ENCODE measurements at places on chromosomes 7 and 10.

- DNase-seq: no peak
Measured at GRCh38 chr7:2166625-2167280, 66.0 kb downstream of the MAD1L1 start.

DNA sequence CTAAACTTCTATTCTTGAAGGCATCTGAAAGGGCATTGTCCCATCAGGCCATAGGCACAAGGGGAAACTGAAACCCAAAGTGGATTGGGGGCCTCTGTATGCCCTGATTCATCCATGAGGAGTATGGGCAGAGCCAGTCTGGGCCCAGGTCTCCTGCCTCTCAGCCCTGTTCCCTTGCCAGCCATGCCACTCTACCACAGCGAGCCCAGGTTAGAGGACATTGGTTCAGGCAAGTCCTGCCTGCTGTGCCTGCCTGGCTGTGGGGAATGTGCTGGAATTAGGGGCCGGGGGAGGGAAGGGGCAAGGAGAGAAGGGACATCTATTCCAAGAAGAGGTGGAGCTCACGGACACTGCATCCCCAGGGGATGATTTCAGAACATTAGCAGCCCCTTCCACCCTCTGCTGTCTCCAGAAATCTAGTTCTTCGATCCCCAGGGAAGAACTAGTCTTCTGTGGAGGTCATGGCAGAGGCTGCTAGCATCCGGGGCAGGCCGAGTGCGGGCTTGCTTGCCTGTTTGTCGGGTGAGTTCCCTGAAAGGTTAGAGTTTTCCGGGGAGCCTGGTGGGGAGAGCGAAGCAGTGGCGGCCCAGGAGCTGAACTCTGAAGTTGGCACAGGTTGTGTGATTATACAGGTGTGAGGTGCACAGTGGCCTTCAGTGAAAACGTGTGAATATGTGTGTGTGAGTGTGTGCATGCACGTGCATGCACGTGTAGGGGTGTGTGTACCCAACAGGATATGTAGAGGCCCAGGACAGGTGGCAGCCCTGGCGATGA is 37.8 kb downstream of the TBATA start:
- no peak for DNase-seq

- no peak for DNase-seq
Measured at GRCh38 chr7:82633592-82633991, 190.0 kb upstream of the CACNA2D1 start.

DNA sequence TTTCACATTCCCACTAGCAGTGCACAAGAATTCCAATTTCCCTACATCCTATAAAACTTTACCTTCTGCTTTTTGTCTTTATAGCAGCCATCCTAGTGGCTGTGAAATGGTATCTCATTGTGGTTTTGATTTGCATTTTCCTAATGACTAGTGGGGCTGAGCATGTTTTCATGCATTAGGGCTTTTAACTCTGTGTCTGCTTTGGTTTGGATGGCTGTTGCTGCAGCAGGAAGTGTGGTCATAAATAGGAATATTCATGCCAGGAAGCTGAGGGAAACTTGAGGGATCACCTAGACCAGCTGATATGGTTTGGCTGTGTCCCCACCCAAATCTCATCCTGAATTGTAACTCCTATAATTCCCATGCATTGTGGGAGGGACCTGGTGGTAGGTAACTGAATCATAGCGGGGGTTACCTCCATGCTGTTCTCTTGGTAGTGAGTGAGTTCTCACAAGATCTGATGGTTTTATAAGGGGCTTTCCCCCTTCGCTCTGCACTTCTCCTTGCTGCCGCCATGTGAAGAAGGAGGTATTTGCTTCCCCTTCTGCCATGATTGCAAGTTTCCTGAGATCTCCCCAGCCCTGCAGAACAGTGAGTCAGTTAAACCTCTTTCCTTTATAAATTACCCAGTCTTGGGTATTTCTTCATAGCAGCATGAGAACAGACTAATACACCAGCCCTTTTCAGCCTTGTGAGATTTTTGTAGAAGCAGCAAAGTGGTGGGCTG is 181.8 kb upstream of the PITRM1 start:
- DNase-seq: no peak

DNA sequence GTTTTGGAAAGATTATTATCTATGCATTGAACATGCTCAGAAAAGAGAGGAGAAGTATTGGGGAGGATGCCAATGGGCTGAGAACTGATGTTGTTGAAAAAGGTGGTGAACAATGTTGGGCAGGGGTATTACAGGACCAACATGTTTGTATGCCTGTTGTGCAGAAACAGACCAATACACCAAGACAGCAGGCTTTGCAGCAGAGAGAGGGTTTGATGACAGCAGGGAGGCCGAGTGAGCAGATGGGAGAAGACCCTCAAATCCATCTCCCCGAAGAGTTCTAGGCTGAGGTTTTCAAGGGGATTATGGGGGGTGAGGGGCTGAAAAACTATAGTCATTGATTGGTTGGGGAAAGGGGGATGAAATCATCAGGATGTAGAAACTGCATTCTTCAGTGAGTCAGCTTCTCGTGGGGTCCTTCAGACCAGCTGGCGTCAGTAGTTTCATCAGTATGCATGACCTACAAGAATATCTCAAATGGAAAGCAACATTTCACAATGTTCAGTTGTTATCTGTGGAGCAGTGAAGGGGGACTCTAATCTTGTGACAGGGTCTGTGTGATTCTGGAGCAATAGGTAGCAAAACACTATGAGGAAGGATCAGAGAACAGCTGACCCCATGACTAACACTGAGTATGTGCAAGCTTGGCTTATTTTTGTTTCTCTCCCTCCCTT is 167.8 kb downstream of the BAMBI start:
- no peak for DNase-seq

DNA sequence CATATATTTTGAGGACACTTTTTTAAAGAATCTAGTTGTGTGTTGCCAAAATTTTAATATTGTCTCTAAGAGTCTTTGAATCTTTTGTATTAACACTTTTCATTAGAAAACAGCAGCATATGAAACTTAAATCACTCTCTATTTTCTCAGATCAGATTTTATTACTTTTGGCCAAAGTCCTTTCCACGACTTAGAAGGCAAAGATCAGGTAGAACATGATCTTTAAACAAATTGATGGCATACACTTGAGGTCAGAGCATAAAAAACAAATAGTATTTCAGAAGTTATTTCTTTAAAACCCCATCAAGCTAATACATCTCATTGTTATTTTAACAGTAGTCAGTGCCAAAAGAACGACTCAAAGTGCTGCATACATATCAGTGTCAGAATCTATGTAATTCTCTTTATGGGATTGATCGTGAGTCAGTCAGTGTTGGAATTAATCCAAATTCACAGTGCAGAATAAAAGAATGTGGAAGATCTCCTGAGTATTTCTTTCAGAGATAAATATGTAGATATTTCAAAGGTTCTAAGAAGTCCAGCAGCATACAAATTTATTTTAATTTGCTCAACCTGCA is 9.6 kb upstream of the AGMO start:
- no peak for DNase-seq

DNA sequence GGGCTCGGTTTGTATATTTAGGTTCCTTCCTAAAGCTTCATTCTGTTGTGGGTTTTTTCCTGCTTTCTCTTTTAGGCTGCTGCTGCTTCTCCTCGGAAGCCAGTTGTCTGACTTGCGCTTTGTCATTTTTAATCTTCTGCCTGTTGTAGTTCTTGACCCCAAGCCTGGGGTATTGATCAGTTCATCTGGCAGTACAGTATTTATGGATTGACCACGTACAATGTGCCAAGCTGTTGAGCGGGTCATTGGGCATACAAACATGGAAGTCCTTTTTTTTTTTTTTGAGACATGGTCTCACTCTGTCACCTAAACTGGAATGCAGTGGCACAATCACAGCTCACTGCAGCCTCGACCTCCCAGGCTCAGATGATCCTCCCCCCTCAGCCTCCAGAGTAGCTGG is 4.3 kb downstream of the PROSER2 start:
- DNase-seq: no peak

DNA sequence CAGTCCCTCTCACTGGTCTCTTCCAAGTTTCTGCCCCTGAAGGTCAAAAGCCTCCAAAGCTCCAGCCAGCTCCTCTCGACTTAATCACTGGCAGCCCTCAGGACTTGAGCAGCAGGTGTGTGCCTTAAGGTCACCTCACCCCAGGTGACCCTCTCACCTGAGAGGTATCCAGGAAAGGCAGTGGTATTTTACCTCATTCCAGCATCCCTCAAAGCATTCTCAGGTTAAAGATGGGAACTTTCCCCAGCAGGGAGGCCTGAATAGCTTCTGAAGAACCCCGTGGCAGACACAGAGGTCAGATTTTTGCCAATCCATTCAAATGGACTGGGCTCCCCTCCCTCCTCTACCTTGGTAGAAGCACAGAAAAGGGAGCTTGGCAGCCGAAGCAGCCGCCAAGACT is 148.2 kb downstream of the GFRA1 start:
- DNase-seq: no peak

DNA sequence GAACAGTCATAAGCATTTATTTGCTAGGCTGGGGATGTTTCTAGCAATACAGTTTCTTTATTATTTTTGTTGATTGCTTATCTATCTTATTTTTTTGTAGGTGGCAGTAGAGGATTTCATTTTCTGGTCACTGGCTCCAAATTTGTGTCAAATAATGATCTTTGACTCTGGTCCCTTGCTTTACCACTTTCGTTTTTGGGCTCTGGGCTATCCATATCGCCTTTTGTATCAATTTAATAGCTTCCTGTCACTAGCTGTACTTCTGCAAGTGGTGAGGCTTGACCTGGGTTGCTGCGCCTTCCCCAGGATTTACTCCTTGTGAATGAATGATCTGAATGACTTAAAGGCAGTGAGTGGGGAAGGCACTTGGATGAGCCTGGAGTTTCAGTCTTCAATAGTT is 48.4 kb downstream of the MDFIC start:
- no peak for DNase-seq

GRCh38 chr7:27214239-27214950 is 14.5 kb upstream of the HOXA13 start:
- no peak for DNase-seq

- peak; percentile 85 for DNase-seq
Measured at GRCh38 chr10:102675666-102676533, 31.6 kb downstream of the TRIM8 start.

DNA sequence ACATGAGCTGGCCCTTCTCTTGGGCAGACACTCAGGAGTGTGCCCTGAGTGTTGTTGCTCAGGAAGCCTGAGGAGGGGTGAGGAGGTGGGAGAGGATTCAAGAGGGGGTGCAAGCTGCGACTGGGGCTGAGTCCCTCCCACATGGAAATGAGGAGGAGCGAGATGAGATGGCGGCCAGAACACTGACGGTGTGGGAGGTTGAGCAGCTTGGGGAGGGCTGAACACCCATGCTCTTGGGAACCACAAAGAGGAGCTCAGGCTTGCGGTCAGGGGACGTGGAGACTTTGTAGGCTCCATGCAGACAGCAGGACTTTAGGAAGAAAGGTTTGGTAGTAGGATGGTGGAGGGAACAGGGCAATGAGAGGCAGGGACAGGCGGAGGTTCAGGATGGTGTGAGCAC is 163.2 kb upstream of the SHH start:
- DNase-seq: no peak

GRCh38 chr7:51126813-51127617 is 189.6 kb downstream of the COBL start:
- DNase-seq: no peak

DNA sequence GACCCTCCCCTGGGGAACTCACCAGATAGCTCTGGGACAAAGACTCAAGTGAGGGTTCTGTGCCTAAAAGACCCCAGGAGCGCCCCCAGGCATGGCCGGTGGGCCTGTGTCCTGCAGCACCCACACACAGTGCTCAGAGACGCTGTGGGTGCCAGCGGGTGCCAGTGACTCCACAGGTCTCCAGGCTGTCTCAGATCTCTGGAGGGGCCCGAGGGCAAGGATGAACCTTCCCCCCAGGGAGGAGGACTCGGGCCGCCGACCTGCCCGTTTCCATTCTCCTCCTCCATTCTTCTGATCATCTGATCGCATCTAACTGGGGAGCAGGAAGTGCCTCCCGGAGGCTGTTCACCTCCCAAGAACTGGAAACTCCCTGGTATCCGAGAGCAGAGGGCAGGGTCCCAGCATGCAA is 980 bp downstream of the ADAM8 start:
- DNase-seq: no peak

- peak; percentile 19 for DNase-seq
Measured at GRCh38 chr7:137818036-137818435, 28.7 kb downstream of the DGKI start.

GRCh38 chr7:133778472-133778871 is 348.7 kb upstream of the LRGUK start:
- no peak for DNase-seq

DNA sequence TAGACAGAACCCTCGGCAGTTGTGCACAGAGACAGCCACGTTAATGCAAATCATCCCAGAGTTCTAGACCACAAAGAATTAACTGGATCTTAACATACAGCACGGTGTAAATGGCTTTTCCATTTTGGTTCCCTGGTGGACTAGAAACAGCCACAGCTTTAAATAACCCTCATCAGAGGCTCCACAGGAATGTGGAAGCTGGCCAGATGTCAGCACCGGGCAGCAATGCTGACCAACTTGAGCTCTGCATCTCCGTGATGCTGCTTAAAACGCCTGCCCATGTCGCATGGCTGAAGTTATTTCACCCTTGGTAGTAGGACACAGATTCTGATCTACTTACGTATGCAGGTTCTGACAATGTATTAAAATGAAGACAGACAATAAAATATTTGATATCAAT is 24.5 kb downstream of the RSU1 start:
- peak; percentile 22 for DNase-seq

GRCh38 chr10:8389630-8390029 is 335.1 kb downstream of the GATA3 start:
- no peak for DNase-seq

DNA sequence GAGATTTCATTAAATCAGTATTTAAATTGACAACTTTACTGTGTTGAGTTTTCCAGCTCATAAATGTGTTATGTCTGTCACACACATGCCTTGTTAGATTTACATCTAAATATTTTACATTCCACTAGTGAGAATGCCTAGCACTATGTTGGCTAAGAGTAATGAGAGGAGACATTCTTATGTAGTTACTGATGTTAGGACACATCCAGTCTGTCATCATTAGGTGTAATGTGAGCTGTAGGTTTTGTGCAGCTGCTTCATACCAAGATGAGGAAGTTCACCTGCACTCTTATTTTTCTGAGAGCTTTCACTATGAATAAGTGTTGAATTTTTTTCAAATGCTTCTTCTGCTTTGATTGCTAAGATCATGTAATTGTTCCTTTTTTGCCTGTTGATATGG is 218.0 kb upstream of the IGFBP3 start:
- DNase-seq: peak; percentile 73

DNA sequence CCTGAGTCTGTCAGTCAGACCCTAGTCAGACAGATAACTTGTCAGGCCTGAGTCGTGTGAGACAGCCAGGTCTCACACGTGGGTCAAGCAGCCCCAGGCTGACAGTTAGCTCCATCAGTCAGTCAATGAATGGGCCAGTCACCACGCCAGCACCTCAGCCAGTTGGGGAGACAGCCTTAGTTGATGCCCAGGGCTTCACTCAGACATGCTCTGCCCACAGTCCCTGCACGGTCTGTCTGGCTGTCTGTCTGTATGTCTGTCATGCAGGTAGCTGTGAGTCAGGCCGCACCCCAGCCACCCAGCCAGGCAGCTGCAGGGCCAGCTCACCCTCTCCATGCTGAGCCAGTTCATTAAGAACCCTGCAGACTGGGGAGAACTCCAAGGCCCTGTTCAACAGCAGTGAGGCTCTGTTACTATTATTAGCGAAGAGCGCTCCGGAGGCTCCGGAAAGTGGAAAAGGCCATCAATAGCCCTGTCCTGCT is 141.1 kb upstream of the PCBD1 start:
- no peak for DNase-seq

- DNase-seq: no peak
Measured at GRCh38 chr7:74012842-74013249, 15.1 kb upstream of the ELN start.

- DNase-seq: no peak
Measured at GRCh38 chr10:76040830-76041220, 609.4 kb downstream of the LRMDA start.

- DNase-seq: no peak
Measured at GRCh38 chr7:45718464-45719330, 144.5 kb downstream of the ADCY1 start.
